SW 1271 (cell line): ENCODE measurements at places on chromosomes 3 and 15.

- no peak for DNase-seq
Observed at GRCh38 chr3:140905559-140905958, 36.1 kb upstream of the SLC25A36 start.

DNA sequence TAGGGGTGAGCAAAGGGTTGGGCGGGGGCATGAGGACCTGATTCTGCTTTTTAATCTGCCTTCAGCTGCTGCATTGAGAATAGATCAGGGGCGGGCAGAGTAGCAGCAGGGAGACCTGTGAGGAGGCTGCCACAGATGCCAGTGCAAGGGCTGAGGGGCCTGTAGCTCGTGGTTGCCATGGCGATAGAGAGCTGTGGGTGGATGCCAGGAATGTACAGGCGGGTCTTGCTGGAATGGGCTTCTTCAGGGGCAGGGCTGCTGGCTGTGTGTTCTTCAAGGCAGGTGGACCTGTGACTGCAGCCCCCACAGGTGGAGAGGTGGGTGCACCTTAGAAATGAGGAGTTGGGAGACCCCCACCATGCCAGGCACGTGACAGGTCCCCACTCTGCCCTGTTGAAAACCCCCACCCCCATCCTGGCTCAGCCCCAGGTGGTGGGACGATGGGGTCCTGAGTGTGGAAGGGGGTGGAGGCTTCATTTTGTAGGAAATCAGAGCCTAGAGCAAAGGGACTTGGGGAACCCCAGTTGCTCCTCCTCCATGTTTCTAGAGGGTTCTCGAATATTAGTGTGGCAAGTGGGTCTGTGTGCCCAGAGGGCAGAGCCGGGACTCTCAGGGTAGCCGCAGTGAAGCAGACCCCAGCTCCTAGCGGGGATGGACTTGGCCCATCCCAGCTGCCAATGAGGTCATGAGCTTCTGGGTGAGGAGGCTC, 38.3 kb downstream of the SLC6A6 start:
- DNase-seq = peak; percentile 17

GRCh38 chr3:198030125-198030524, 70.1 kb downstream of the LMLN start:
- no peak for DNase-seq

- no peak for DNase-seq
Observed at GRCh38 chr15:60275624-60276023, 122.2 kb downstream of the ANXA2 start.

DNA sequence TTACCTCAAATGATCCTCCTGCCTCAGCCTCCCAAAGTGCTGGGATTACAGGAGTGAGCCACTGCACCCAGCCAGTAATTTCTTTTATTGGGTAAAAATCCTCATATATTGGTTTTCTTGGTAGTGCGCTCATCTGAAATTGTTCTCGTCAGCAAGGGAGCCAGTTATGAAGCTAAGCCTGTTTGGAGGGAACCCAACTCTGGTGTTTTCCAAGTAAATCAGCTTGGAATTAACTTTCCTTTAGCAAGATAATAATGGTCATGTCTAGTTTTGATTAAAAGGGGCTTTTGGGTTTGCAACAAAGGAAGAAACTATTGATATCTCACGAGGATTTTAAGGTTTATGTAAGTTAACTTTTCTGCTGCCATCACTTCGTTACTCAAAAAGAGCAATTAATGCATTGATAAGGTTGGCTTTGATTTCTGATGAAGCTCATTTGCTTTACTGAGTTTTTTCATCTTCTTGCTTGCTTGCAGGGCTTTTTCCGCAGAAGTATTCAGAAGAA, 72.7 kb downstream of the RARB start:
- no peak for DNase-seq

DNA sequence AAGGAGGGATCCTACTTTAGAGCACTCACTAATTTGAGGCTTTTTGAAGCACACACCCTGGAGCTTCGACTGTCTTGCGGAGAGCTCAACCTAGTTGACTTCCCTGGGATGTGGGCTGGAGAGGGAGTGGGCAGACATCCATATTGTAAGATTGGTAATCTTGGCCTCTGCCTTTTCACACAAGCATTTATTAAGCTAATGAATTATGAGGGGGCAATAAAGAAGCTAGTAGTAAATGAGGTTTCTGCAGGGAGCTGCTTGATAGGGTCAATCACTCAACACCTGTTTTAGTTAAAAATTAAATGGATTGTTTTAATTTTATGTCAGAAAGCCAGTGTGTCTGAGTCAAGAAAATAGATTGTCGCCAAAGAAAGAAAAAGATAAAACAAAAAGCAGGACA, 76.3 kb downstream of the PDZRN3 start:
- no peak for DNase-seq

DNA sequence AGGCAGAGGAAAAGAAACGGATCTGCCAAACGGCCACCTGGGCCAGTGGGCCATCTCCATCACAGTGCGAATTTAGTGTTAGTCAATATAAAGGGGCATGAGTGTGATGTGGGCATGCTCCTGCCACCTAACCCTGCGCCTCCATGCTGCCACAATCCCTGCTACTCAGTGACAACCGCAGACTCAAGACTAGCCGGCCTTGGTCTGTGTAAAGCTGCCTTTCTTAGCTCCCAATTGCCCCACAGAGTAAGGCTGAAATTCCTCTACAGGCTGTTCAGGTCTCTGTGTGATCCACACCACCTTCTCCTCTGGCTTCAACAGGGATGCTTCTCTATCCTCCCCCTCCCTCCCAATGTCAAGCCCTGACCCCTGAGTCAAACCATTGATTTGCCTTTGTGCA, 269.7 kb downstream of the XXYLT1 start:
- DNase-seq = no peak

- no peak for DNase-seq
Observed at GRCh38 chr15:31049111-31049510, 52.4 kb downstream of the TRPM1 start.

- no peak for DNase-seq
Observed at GRCh38 chr15:38691965-38692788, 127.6 kb upstream of the RASGRP1 start.

GRCh38 chr15:46278062-46278461, 643.2 kb downstream of the SQOR start:
- no peak for DNase-seq

DNA sequence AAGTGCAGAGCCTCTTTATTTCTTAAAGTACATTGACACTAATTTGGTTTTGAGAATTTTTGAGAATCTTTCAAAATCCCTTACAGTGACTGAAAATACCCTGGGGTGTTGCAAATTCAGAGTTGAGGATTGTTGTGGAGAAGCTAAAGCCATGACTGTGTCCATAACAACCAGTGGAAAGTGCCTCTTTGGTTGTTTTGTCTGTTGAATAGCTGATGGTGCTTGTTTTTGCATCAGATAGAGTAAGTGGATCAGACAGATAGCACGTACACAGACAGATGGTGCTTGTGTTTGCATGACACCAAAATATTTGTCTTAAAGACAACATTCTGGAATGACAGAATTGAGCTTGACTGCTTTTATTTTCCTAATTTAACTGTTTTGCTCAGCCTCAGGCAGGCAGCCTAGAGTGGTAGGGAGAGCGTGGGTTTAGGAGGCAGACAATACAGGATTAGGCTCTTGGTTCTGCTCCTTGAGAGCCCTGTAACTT, 265.0 kb downstream of the IL20RB start:
- no peak for DNase-seq

DNA sequence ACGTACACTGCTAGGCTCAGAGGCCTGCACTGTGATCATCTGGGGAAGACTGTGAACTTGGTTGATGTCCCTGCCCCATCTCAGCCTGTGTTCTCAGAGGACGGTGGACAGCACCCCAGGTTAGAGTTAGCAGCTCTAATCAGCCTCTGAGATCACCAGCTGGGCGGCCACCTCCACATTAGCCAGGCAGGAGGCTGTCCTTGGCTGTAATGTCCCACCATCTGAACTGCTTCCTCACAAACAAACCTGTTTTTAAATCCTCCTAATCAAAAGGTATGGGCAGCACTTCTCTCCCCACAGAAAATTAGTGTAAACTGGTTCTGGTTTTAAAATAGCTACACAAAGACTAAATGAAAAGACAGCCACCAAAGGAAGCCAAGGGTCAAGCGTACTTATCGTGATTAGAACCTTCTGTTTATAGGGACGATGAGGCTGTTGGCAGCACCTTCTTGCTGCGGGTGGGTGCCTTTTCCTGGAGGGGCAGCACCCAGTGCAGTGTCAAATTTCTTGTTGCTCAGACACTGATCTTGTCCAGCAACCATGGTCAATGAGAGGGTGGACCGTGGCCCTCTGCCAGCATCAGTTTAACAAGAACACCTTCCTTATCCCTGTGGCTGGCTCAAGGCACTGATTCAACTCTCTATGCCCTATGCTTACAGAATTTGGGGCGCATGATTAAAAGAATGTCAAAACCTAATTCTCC, 24.6 kb downstream of the ACSBG1 start:
- no peak for DNase-seq

DNA sequence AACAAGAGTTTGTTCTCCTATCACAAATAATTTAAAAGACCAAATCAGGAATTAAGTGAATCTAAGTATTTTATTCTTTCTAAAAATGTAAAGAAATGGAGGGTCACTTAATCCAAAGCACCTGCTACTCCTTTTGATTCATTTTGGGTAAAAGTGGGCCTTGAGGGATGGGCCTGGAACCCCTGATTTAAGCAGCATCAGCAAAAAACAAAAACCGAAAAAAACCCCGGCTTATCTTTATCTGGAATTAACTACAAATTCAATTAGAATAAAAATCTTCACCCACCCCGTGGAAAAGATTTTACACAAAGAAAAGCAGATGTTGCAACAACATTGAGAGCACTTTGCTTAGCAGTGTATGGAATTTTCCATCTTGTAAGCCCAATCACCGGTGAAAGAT, 1018.2 kb downstream of the MCTP2 start:
- no peak for DNase-seq
